Muscle of leg (tissue), 16 donors: ENCODE measurements at places on chromosomes 3 and 15. TPM values are rescaled to one million over a fixed set of nuclear protein-coding genes. Genes with fewer than 3 reads are reported as not detected.

Gene HYKK
- polyA plus RNA-seq = 2.1 TPM

Gene ZBBX
- polyA plus RNA-seq = 0.15 TPM

Gene LDHAL6B
- not detected for polyA plus RNA-seq

Gene ZBED2
- polyA plus RNA-seq = not detected

Gene ITGA11
- 17.9 TPM for polyA plus RNA-seq

Gene SSUH2
- polyA plus RNA-seq = 1.4 TPM

Gene TUSC2
- polyA plus RNA-seq = 13.7 TPM

Gene TIMP4
- polyA plus RNA-seq = 2.5 TPM

Gene VIPR1
- 0.52 TPM for polyA plus RNA-seq

Gene NFKBIZ
- polyA plus RNA-seq = 1.4 TPM

Gene NCEH1
- 1.6 TPM for polyA plus RNA-seq

Gene GTF2E1
- polyA plus RNA-seq = 10.4 TPM

Gene LIPH
- polyA plus RNA-seq = 2.1 TPM

Gene MYLK
- 28.0 TPM for polyA plus RNA-seq

Gene TMIE
- polyA plus RNA-seq = 0.74 TPM

Gene EIF4E3
- polyA plus RNA-seq = 8.6 TPM

Gene NUP210
- 7.9 TPM for polyA plus RNA-seq

Gene HYAL3
- polyA plus RNA-seq = 1.3 TPM

Gene NANOGP8
- not detected for polyA plus RNA-seq

Gene RTP3
- not detected for polyA plus RNA-seq

Gene ANKRD34C
- polyA plus RNA-seq = not detected

Gene ARGFX
- not detected for polyA plus RNA-seq

Gene SUSD5
- polyA plus RNA-seq = 1.3 TPM

Gene PDIA3
- 232 TPM for polyA plus RNA-seq

Gene GABRR3
- not detected for polyA plus RNA-seq

Gene CHST2
- 7.6 TPM for polyA plus RNA-seq

Gene NOX5
- 0.18 TPM for polyA plus RNA-seq

Gene DOCK3
- 0.10 TPM for polyA plus RNA-seq

Gene MUC13
- not detected for polyA plus RNA-seq

Gene GP9
- polyA plus RNA-seq = 0.23 TPM

Gene LIPC
- polyA plus RNA-seq = 0.56 TPM

Gene TRAT1
- not detected for polyA plus RNA-seq

Gene GPR171
- polyA plus RNA-seq = not detected

Gene HCN4
- not detected for polyA plus RNA-seq

Gene SIDT1
- polyA plus RNA-seq = 2.1 TPM
